IMR-90 (cell line): ENCODE measurements at places on chromosomes 3 and 15. TPM values are rescaled to one million over a fixed set of nuclear protein-coding genes. Genes with fewer than 3 reads are reported as not detected.

GRCh38 chr15:53490341-53490740, 269.1 kb downstream of the WDR72 start:
- H3K36me3 ChIP-seq: no peaks in the 10 kb centered on the region
- no peak overlapping the region for H3K27ac ChIP-seq
- no peaks in the 10 kb centered on the region for H3K4me1 ChIP-seq
- H3K4me3 ChIP-seq: no peak overlapping the region
- no peak for DNase-seq
- H3K27me3 ChIP-seq: no peaks in the 10 kb centered on the region

DNA sequence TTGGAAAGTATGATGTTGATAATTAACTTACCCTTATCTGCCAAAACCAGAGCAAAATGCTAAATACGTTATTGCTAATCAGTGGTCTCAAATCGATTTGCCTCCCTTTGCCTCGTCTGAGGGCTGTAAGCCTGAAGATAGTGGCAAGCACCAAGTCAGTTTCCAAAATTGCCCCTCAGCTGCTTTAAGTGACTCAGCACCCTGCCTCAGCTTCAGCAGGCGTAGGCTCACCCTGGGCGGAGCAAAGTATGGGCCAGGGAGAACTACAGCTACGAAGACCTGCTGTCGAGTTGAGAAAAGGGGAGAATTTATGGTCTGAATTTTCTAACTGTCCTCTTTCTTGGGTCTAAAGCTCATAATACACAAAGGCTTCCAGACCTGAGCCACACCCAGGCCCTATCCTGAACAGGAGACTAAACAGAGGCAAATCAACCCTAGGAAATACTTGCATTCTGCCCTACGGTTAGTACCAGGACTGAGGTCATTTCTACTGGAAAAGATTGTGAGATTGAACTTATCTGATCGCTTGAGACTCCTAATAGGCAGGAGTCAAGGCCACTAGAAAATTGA, 59.7 kb downstream of the DCUN1D1 start:
- H3K27ac ChIP-seq: no peak overlapping the region
- H3K4me1 ChIP-seq: no peaks in the 10 kb centered on the region
- no peaks in the 10 kb centered on the region for H3K27me3 ChIP-seq
- H3K36me3 ChIP-seq: 0 out of 2 replicates have a peak, but pooled peaks cover 1% of the 10 kb centered on the region
- no peak for DNase-seq
- H3K4me3 ChIP-seq: no peak overlapping the region

DNA sequence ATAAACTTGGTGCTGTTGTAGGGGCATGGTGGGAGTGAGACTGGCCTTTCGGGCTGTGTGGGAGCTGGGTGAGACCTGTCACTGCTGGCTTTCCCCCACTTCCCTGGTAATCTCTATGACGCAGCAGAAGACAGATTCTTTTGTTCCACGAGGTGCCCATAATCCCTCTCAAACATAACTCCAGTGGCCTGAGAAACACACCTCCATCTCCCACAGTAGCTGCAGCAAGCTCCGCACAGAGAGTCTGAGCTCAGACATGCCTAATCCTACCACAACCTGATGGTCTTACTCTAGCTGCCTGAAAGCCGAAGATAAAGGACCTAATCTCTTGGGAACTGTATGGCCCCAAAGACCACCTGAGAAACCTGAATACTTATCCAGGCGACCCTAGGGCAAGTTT, 225.6 kb upstream of the CRBN start:
- no peaks in the 10 kb centered on the region for H3K27me3 ChIP-seq
- no peaks in the 10 kb centered on the region for H3K36me3 ChIP-seq
- H3K27ac ChIP-seq: no peak overlapping the region
- H3K4me3 ChIP-seq: no peak overlapping the region
- H3K4me1 ChIP-seq: no peaks in the 10 kb centered on the region
- DNase-seq: no peak

Gene ALG3
- total RNA-seq: 19.2 and 19.5 TPM in 2 replicates

GRCh38 chr3:2908693-2909351, 201.4 kb downstream of the IL5RA start:
- no peaks in the 10 kb centered on the region for H3K36me3 ChIP-seq
- H3K27ac ChIP-seq: no peak overlapping the region
- DNase-seq: no peak
- no peak overlapping the region for H3K4me3 ChIP-seq
- H3K27me3 ChIP-seq: no peaks in the 10 kb centered on the region

Gene EOMES
- total RNA-seq: not detected in 2 replicates

Gene HIGD2B
- total RNA-seq: not detected in 2 replicates

Gene SLC12A1
- not detected in 2 replicates for total RNA-seq

Gene CNTN6
- not detected in 2 replicates for total RNA-seq

Gene ABI3BP
- 3.0 and 4.2 TPM in 2 replicates for total RNA-seq

GRCh38 chr3:49255112-49255511, 21.9 kb downstream of the C3orf62 start:
- no peaks in the 10 kb centered on the region for H3K4me1 ChIP-seq
- H3K27me3 ChIP-seq: no peaks in the 10 kb centered on the region
- no peak overlapping the region for H3K27ac ChIP-seq
- no peaks in the 10 kb centered on the region for H3K36me3 ChIP-seq

- no peak for DNase-seq
- H3K27ac ChIP-seq: no peak overlapping the region
- H3K27me3 ChIP-seq: no peaks in the 10 kb centered on the region
- no peak overlapping the region for H3K4me3 ChIP-seq
Measured at GRCh38 chr3:87626546-87626945, 350.2 kb upstream of the POU1F1 start.

Gene PAQR5
- 2.7 and 3.3 TPM in 2 replicates for total RNA-seq

- H3K36me3 ChIP-seq: peaks cover 5% of the 10 kb centered on the region
- no peaks in the 10 kb centered on the region; the same call in 1 of the 2 replicates for H3K27me3 ChIP-seq
- peaks cover 3% of the 10 kb centered on the region; the same call in 1 of the 2 replicates for H3K4me1 ChIP-seq
- 0 out of 2 replicates have a peak overlapping the region, but pooled peaks have one; percentile 22 for H3K27ac ChIP-seq
- peak; percentile 50 for DNase-seq
Measured at GRCh38 chr3:64530434-64531049, 157.3 kb downstream of the ADAMTS9 start.

DNA sequence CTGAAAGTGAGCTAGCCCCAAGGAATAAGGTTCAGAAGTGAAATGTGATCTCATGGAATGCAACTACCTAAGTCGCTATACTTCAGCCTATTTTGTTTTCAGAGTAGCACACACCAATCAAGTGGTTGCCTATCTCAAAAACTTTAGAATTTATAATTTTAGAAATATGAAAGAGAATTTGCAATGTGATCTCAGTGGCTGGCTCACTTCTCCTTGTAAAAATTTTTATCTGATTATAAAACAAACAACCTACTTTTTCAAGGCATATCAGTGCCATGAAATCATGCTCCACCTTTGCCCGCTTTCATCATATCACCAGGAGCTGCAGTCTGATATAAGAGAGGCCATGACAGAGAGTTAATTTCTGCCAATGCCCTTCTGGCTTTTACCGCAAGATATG, 47.3 kb downstream of the CLDN11 start:
- peaks cover 20% of the 10 kb centered on the region for H3K4me1 ChIP-seq
- no peaks in the 10 kb centered on the region for H3K27me3 ChIP-seq

DNA sequence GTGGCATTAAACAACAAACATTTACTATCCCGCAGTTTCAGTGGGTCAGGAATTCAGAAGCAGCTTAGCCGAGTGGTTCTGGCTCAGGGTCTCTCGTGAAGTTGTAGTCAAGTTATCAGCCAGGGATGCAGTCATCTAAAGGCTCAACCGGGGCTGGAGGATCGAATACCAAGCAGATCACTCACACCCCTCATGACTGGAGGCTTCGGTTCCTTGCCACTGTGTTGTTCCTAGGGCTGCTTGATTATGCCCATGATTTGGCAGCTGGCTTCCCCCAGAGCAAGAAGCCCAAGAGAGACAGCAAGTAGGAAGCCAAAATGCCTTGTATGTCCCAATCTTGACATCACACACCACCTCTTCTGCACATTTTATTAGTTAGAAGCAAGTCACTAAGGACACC, 33.9 kb upstream of the CDCP1 start:
- no peak overlapping the region for H3K27ac ChIP-seq
- H3K27me3 ChIP-seq: no peaks in the 10 kb centered on the region
- no peak overlapping the region for H3K4me3 ChIP-seq
- H3K36me3 ChIP-seq: no peaks in the 10 kb centered on the region
- peak; percentile 80 for DNase-seq

Gene TUSC7
- not detected in 2 replicates for total RNA-seq

GRCh38 chr15:52529341-52529924, 753 bp upstream of the MYO5A start:
- H3K27ac ChIP-seq: peak overlapping the region; percentile 25
- H3K4me3 ChIP-seq: peak overlapping the region; percentile 75
- H3K4me1 ChIP-seq: 0 out of 2 replicates have a peak, but pooled peaks cover 3% of the 10 kb centered on the region
- H3K36me3 ChIP-seq: no peaks in the 10 kb centered on the region
- H3K27me3 ChIP-seq: peaks cover 8% of the 10 kb centered on the region
- no peak for DNase-seq
